Left colon (tissue), 2 donors: ENCODE measurements at places on chromosomes 3 and 15. TPM values are rescaled to one million over a fixed set of nuclear protein-coding genes. Genes with fewer than 3 reads are reported as not detected.

DNA sequence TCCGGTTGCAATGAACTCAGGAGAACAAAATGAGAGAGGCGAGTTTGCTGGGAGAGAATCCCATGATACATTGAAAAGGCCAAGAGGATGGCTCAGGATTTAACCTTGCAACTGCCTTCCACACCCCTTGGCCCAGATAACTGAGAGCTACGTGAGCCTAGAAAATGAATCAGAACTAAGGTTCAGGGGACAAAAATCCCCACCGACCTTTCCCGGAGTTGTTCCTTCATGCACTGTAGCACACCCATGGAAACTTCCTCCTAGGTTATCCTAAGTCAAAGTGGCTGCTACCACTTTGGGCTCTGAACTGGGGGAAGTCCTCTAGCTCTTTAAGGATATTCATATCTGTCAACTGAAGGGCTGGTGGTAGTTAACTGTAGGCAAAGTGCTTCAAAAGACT is 58.3 kb upstream of the SLC4A7 start:
- DNase-seq: no peak

- DNase-seq: no peak
These were observed 75.4 kb downstream of the IL1RAP start for GRCh38 chr3:190589326-190589725.

Gene PPP2R3A
- 28.2 TPM for total RNA-seq

GRCh38 chr3:184578822-184579221 is 17.2 kb downstream of the EPHB3 start:
- DNase-seq: no peak

GRCh38 chr15:66411190-66411589 is 24.5 kb downstream of the MAP2K1 start:
- no peak for DNase-seq
